ENCODE measurements at places on chromosomes 1 and 21. TPM values are rescaled to one million over a fixed set of nuclear protein-coding genes. Genes with fewer than 3 reads are reported as not detected.

IGFN1 gene
- under 0.01 TPM for total RNA-seq

AJAP1 gene
- total RNA-seq = not detected

FMO1 gene
- total RNA-seq = not detected

HES3 gene
- not detected for total RNA-seq

- H3K27me3 ChIP-seq = no peaks in the 10 kb centered on the region
- peaks cover 16% of the 10 kb centered on the region for H3K36me3 ChIP-seq
- H3K27ac ChIP-seq = peak overlapping the region; percentile 95
- peak; percentile 86 for DNase-seq
- peaks cover 28% of the 10 kb centered on the region for H3K4me1 ChIP-seq
- peak overlapping the region; percentile 82 for H3K4me3 ChIP-seq
These were observed 698 bp downstream of the MOV10 start for GRCh38 chr1:112674986-112675727.

LCE1B gene
- total RNA-seq = not detected

DNA sequence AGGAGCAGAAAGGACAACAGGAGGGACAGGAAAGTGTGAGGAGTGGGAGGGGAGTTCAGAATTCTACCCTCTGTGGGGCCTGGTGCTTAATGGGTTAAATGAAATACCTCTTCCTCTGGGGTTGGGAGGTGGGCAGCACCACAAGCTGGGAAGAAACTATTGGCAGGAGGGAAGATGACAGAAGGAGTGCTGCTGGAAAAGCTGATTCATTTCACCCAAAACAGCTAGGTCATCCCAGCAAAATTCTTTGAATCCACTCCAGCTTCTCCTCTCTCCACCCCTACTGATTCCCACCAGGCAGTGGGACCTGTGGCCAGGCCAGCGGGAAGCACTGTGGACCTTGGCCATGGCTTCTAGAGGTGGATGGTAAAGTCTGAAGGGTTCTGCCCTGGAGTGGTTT lies 12.8 kb downstream of the BCAN start:
- peaks cover 3% of the 10 kb centered on the region for H3K27me3 ChIP-seq
- no peak overlapping the region for H3K4me3 ChIP-seq
- H3K36me3 ChIP-seq = no peaks in the 10 kb centered on the region
- no peak overlapping the region for H3K27ac ChIP-seq
- no peak for DNase-seq

HMCN1 gene
- total RNA-seq = 15.1 TPM

DNA sequence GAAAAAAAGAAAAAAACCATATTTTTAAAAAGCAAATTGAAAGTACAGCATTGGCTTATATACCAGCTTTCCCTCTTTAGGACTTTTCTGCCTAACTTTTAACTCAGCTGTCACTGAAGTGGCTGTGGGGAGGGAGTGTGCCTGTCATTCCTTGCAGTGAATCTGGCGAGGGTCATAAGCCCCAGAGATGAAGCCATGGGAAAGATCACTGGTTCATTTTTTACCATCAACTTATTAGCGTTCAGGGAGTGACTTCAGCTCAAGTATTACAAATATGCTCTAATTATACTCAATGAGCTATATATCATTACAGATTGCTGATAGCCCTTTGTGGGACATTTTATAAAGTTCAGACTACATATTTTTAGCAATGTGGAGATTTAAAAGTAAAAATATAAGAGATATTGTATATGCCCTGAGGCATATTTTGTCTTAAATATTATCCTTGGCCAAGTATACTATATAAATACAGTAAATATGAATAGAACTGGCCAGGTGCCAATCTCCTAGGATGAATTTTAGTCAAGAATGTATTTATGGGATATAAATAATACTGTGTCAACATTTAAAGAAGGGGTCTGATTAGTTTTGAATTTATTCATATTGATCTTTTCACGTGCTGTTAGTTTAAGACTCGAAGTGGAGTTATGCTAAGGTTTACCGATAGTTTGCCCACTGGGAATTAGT lies 4.4 kb downstream of the TGFB2 start:
- H3K4me1 ChIP-seq = peaks cover 7% of the 10 kb centered on the region
- H3K27me3 ChIP-seq = no peaks in the 10 kb centered on the region
- H3K36me3 ChIP-seq = no peaks in the 10 kb centered on the region
- H3K27ac ChIP-seq = peak overlapping the region; percentile 89

DNA sequence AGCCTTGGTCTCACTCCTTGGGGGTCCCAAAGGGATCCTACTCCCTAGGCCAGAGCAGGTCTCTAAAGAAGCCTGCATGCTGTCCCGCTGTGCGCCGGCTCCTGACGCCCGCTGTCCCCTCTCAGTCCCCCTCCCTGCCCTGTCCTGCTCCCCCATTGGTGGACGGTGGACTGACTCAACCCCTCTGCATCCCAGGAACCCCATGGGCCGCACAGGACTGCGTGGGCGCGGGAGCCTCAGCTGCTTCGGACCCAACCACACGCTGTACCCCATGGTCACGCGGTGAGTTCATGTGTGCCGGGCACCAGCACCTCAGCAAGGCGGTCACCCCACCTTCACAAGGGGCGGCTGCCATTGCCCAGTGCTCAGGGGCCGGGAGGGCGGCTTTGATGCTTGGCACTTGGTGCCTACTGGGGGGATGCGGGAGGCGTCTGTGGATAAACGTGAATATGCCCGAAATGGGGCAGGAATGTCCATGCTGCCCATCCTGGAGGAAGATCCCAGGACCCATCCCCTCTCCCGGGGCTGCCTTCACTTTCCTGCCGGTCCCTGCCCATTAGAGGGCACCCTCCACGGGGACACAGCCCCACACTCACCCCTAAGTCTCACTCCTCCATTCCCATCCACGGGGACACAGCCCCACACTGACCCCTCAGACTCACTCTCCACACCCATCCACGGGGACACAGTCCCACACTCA lies 20.2 kb upstream of the LRRC3 start:
- H3K27me3 ChIP-seq = no peaks in the 10 kb centered on the region
- peaks cover 28% of the 10 kb centered on the region for H3K4me1 ChIP-seq
- no peak for DNase-seq
- H3K4me3 ChIP-seq = no peak overlapping the region

CLEC20A gene
- not detected for total RNA-seq

DNA sequence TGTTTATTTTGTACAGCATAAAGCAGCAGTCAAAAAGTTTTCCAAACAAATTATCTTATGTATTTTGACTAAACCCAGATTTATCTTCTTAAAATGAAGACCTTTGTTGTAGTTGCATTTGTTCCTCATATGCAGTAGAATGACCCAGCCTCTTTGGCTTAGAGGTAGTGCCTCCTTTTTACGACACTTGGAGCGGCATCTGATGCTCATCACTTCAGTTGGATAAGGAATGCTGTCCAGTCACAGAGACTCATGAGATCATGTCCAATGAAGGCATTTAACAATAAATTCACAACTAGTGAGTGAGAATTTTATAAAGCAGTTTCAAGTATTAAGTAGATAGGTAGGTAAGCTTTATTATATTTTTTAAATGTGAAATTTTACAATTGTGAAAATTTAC lies 35.2 kb downstream of the PTPRC start:
- no peaks in the 10 kb centered on the region for H3K27me3 ChIP-seq
- no peak for DNase-seq
- H3K36me3 ChIP-seq = no peaks in the 10 kb centered on the region
- no peaks in the 10 kb centered on the region for H3K4me1 ChIP-seq
- no peak overlapping the region for H3K27ac ChIP-seq
- H3K4me3 ChIP-seq = no peak overlapping the region

TMEM269 gene
- total RNA-seq = not detected

GUCA2B gene
- not detected for total RNA-seq

All from stomach (tissue), 19 donors.